ENCODE measurements at places on chromosomes 3 and 15. TPM values are rescaled to one million over a fixed set of nuclear protein-coding genes. Genes with fewer than 3 reads are reported as not detected.

GRCh38 chr15:80466543-80466942 is 62.4 kb downstream of the ARNT2 start:
- DNase-seq: no peak
- no peaks in the 10 kb centered on the region for H3K36me3 ChIP-seq
- H3K27me3 ChIP-seq: no peaks in the 10 kb centered on the region
- no peaks in the 10 kb centered on the region for H3K4me1 ChIP-seq
- H3K4me3 ChIP-seq: no peak overlapping the region

- H3K4me3 ChIP-seq: no peak overlapping the region
- H3K27ac ChIP-seq: no peak overlapping the region
- no peaks in the 10 kb centered on the region for H3K4me1 ChIP-seq
- H3K36me3 ChIP-seq: no peaks in the 10 kb centered on the region
Measured at GRCh38 chr15:94203306-94203705, 28.1 kb upstream of the MCTP2 start.

DNA sequence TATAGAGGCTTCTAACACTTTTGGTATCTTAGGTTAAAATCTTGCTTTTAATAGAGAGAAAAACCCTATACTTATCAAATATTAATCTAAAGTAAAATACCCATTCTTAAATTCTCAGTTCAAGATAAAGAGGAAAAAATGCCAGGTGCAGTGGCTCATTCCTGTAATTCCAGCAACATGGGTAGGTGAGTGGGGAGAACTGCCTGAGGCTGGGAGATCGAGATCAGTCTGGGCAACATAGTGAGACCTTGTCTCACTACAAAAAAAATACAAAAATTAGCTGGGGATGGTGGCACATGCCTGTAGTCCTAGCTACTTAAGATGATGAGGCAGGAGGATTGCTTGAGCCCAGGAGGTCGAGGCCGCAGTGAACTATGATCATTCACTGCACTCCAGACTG is 135.8 kb downstream of the CLASP2 start:
- H3K27me3 ChIP-seq: no peaks in the 10 kb centered on the region
- H3K36me3 ChIP-seq: peaks cover 95% of the 10 kb centered on the region
- no peak for DNase-seq
- no peaks in the 10 kb centered on the region for H3K4me1 ChIP-seq

DNA sequence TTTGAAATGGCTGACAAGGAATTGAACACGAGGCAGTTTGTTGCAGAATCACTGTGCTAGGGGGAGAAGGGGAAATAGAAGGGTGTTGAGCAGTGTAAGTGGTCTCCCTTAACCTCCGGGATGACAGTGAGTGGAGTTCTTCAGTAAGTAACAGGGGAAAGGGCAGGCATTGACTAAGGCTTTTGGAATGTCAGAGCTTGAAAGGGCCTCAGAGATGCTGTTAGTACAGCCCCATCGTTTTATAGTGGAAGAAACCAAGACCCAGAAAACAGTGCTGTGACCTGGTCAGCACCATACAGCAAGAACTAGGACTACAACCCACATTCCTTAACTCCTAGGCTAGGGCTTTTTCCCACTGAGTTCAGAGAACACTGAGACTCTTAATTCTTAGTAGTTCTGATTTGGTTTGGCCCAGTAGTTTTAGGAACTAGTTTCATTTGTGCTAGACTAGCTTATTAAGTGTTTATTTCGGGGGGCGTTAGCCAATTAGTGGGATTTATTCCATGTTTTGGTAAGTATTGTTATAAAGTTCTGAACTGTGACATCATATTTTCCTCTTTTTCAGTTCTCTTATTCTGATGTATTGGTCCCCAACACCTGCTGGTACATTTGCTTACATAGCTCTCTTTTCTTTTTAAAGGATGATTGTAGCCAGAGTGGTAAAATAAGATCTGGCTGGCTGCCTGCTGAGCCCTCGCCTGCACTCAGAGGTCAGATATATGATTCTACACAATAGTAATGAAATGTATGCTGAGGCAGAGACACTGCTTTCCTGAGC is 34.2 kb downstream of the RAB11A start:
- H3K27me3 ChIP-seq: no peaks in the 10 kb centered on the region
- H3K27ac ChIP-seq: no peak overlapping the region
- no peaks in the 10 kb centered on the region for H3K36me3 ChIP-seq
- H3K4me1 ChIP-seq: peaks cover 21% of the 10 kb centered on the region

GRCh38 chr15:98154863-98155262 is 194.4 kb downstream of the ARRDC4 start:
- no peaks in the 10 kb centered on the region for H3K27me3 ChIP-seq
- no peak for DNase-seq
- H3K4me3 ChIP-seq: no peak overlapping the region
- H3K4me1 ChIP-seq: no peaks in the 10 kb centered on the region
- no peaks in the 10 kb centered on the region for H3K36me3 ChIP-seq

DNA sequence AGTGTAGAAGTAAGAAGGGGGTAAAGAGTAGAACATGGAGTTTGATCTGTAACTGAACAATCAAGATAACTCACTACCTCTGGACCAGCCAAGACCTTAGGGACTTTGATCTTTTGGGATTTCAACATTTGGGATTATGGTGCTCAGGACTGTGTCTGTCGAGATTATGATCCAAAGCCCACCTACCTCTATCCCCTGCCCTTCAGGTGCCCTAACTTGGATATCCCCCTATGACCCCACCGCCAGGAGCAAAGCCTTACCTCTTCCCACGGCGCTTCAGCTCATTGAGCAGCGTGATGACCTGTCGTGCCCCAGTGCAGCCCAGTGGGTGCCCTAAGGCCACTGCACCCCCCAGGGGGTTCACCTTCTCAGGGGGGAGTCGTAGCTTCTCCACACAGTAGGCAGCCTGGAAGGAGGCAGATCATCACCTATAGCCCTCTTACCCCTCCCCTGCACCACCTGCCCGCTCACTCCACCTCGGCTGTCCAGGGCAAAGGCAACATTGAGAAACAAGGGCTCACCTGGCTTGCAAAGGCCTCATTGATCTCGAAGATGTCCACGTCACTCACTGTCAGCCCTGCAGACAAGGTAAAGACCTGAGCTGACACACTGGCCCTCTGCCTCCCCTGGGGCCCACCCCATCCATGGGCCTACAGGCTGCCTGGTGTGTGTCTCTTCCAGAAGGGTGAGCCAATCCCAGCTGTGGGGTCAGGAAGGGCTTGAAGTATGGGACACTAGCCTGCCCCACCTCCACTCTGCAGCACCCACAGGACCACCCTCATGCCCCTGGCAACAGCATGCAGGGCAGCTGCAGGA is 11.4 kb downstream of the ACAA1 start:
- peaks cover 100% of the 10 kb centered on the region for H3K36me3 ChIP-seq
- no peaks in the 10 kb centered on the region for H3K27me3 ChIP-seq

The PPP1R14D gene
- total RNA-seq: not detected

The GOLGA8S gene
- total RNA-seq: 0.72 TPM

Measured in heart left ventricle (tissue), 16 donors.